ENCODE measurements at places on chromosomes 3 and 15.

GRCh38 chr3:151216641-151217607, 13.9 kb upstream of the GPR171 start:
- no peak for DNase-seq

GRCh38 chr15:100291106-100291505, 50.7 kb downstream of the ADAMTS17 start:
- DNase-seq: no peak

- DNase-seq: no peak
Measured at GRCh38 chr15:89364741-89365450, 30.3 kb upstream of the POLG start.

- no peak for DNase-seq
Measured at GRCh38 chr3:154819491-154819890, 260.6 kb upstream of the MME start.

GRCh38 chr15:90035095-90035839, 34.1 kb downstream of the ZNF710 start:
- no peak for DNase-seq
